T-helper 17 cell (primary cell): ENCODE measurements at places on chromosomes 7 and 10. TPM values are rescaled to one million over a fixed set of nuclear protein-coding genes. Genes with fewer than 3 reads are reported as not detected.

HACD1 gene
- total RNA-seq = 0.44 TPM

PNLIPRP2 gene
- total RNA-seq = not detected

EIF4H gene
- 255 TPM for total RNA-seq

HYAL4 gene
- total RNA-seq = not detected

GRIFIN gene
- total RNA-seq = not detected

SMIM30 gene
- 10.8 TPM for total RNA-seq

C10orf67 gene
- not detected for total RNA-seq

TAS2R4 gene
- 0.50 TPM for total RNA-seq

PYROXD2 gene
- 21.5 TPM for total RNA-seq

STEAP4 gene
- 0.10 TPM for total RNA-seq

AKR1C4 gene
- not detected for total RNA-seq

GNAI1 gene
- total RNA-seq = 1.1 TPM

DNA sequence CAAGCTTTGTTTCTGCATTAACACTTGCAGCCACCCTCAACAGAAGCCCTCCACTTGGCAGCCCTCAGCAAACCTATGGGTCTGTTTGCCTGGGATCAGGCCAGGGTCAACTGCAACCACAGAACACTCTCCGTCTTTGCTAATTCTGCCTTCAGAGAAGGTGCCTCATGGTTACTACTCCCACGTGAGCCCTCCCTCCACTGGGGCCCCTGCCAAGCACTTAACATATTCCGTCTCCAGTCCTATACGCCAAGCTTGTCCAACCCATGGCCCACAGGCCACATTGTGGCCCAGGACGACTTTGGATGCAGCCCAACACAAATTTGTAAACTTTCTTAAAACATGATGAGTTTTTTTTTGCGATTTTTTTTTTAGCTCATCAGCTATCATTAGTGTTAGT lies 54.7 kb downstream of the HSPA12A start:
- no peak for DNase-seq
- H3K36me3 ChIP-seq = no peaks in the 10 kb centered on the region
- no peak overlapping the region for H3K27ac ChIP-seq
- H3K4me1 ChIP-seq = peaks cover 6% of the 10 kb centered on the region

DNA sequence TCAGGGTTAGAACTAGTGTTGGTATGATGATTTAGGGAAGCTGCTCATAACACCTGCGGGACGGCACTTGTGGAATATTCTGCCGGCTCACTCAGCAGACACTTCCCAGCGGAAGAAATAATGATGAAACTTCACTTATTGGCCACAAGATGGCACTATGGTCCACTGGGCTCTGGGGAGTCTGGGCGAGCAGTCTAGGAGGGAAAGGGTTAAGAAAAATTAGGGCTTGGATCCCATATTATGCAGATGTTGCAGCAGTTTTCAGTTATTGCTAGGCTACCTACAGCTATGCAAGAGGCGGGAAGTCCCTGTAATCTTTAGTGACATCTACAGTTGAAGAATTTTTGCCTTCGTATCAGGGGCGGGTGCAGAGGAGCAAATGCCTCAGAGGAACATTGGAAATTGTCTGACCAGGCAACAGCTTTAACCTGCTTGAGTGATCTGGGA lies 238.7 kb upstream of the PRSS58 start:
- no peaks in the 10 kb centered on the region for H3K27me3 ChIP-seq
- peak overlapping the region; percentile 57 for H3K27ac ChIP-seq
- peaks cover 25% of the 10 kb centered on the region for H3K4me1 ChIP-seq
- no peaks in the 10 kb centered on the region for H3K36me3 ChIP-seq
- H3K4me3 ChIP-seq = peak overlapping the region; percentile 71

DNA sequence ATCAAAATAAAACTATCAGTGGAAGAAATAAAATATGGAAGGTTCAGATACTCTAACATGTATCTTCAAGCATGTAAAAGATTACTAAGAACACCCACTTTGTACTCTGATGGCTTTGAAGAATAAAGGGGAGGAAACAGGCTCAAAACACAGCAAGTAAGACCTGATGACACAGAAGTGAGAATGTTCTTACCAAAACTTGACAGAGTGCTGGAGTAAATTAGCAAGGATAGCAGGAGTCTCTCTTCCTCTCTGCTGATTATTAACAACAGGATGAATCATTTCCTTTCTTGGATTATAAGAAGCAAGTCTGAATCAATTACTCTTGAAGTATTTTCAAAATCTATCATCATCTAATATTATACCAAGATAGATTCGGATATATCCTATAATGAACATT lies 47.5 kb downstream of the GLI3 start:
- H3K27me3 ChIP-seq = no peaks in the 10 kb centered on the region
- no peak for DNase-seq
- H3K36me3 ChIP-seq = no peaks in the 10 kb centered on the region
- H3K27ac ChIP-seq = no peak overlapping the region

DNA sequence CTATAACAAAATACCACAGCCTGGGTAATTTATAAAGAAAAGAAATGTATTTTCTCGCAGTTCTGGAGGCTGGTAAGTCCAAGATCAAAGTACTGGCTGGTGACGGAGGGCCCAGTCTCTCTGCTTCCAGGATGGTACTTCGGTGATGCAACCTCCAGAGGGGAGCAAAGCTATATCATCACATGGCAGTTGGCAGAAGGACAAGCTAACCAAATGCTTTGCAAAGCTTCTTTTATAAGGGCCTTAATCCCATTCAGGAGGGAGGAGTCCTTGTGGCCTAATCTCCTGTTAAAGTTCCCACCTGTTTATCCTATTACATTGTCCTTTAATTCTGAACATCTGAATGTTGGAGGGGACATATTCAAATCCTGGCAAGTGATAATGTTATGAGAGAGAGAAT lies 134.1 kb upstream of the SP4 start:
- no peak for DNase-seq
- H3K36me3 ChIP-seq = peaks cover 2% of the 10 kb centered on the region
- H3K27ac ChIP-seq = no peak overlapping the region
- H3K4me3 ChIP-seq = no peak overlapping the region
- no peaks in the 10 kb centered on the region for H3K4me1 ChIP-seq

DNA sequence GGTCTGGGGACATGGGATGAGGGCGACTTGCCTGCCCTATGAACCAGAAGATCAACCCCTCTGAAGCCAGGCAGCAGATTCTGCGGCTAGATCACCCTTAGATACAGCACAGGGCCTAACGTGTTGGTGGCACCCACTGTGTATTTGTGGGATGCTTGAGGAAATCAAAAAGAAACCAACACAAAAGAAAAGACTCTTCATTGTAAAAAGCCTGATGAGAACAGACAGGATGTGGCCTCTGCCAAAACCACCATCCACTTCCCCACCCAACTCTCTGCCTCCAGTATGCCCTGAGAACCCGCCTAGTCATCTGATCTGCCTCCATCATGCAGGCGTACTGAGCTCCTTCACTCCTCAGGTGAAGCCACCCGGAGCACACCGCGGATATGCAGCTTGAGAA lies 97.2 kb upstream of the INSYN2A start:
- H3K4me3 ChIP-seq = peak overlapping the region; percentile 12
- H3K27ac ChIP-seq = peak overlapping the region; percentile 5

- H3K36me3 ChIP-seq = no peaks in the 10 kb centered on the region
- H3K27me3 ChIP-seq = no peaks in the 10 kb centered on the region
- no peak overlapping the region for H3K4me3 ChIP-seq
- no peak for DNase-seq
These were observed 28.4 kb downstream of the MPLKIP start for GRCh38 chr7:40105879-40106473.

DNA sequence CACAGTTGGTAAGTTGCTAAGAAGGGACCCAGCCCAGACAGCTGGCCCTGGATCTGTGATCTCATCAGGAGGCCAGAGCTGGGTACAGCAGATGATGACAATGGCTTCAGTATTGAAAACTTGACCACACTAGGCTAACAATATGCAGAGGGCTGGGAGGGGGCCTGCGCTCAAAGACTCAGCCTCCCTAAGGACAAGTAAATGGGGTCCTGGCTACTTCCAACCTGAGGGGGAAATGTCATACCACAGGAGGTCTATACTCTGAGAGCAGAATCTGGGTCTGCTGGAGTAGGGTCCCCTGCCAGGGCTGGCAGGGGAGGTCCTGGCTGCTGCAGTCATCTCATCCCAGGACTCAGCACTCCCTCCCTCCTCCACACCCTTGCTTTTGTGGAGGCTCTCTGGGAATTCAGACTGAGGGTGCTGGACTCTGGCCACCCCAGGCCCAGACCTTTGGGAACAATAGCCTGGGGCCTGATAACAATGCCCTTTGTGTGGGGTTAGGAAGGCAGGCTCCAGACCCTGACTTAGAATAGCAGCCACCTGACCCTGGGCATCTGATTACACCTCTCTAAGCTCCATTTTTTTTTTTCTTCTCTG lies 1.4 kb downstream of the FXYD4 start:
- H3K4me3 ChIP-seq = no peak overlapping the region
- H3K36me3 ChIP-seq = no peaks in the 10 kb centered on the region
- peak overlapping the region; percentile 9 for H3K27ac ChIP-seq
- DNase-seq = no peak
- peaks cover 12% of the 10 kb centered on the region for H3K4me1 ChIP-seq

GRCh38 chr7:12888717-12889116 lies 201.3 kb downstream of the ARL4A start:
- H3K36me3 ChIP-seq = no peaks in the 10 kb centered on the region
- no peak overlapping the region for H3K27ac ChIP-seq
- H3K27me3 ChIP-seq = peaks cover 15% of the 10 kb centered on the region
- H3K4me1 ChIP-seq = peaks cover 4% of the 10 kb centered on the region
- H3K4me3 ChIP-seq = no peak overlapping the region
- DNase-seq = no peak

DNA sequence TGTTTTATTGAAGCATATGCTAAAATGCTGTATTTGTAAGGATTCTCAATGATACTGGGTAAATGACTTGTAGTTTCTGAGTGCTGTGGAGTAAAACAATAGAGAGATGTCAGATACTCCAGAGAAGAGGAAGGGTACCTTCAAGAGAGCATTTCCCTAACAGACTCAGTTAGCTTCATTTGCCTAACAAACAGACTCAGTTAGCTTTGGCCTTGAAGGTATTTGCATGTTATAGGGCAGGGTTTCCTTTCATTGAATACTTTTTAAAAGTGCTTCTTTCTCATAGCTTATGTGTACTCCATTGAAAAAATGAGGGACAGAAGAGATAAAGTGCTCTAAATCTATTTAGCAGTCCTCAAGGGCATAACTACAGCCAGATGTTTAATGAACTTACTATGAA lies 101.8 kb downstream of the CHN2 start:
- H3K4me1 ChIP-seq = no peaks in the 10 kb centered on the region
- H3K4me3 ChIP-seq = no peak overlapping the region
- no peaks in the 10 kb centered on the region for H3K36me3 ChIP-seq

GRCh38 chr10:17265468-17265867 lies 37.4 kb downstream of the VIM start:
- H3K27me3 ChIP-seq = peaks cover 30% of the 10 kb centered on the region
- H3K4me1 ChIP-seq = no peaks in the 10 kb centered on the region
- no peak for DNase-seq

DNA sequence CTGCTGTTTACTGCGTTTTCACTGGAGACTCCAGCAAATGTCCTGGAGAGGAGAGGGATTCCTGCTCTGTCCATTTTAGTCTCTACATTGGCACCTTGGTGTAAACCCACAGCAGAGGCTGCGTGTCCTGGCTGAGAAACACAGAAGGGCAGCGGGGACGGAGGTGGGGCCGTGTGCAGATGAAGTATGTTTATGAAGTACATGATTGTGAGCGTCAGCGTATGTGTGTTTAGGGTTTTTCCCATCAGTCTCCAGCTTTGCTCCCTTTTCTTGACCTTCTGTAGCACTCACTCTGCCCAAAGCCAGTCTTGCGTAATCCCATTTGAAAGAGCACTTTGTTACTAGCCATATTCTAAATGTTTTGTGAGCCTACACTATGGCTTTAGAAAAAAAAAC lies 750.7 kb upstream of the SORCS1 start:
- no peaks in the 10 kb centered on the region for H3K27me3 ChIP-seq
- DNase-seq = no peak
- no peak overlapping the region for H3K4me3 ChIP-seq
- no peaks in the 10 kb centered on the region for H3K36me3 ChIP-seq
- no peaks in the 10 kb centered on the region for H3K4me1 ChIP-seq

- peaks cover 15% of the 10 kb centered on the region for H3K4me1 ChIP-seq
- no peak for DNase-seq
- H3K27me3 ChIP-seq = no peaks in the 10 kb centered on the region
- H3K4me3 ChIP-seq = peak overlapping the region; percentile 22
- no peak overlapping the region for H3K27ac ChIP-seq
These were observed 15.2 kb downstream of the ANLN start for GRCh38 chr7:36404639-36405408.

- H3K27me3 ChIP-seq = peaks cover 47% of the 10 kb centered on the region
- H3K36me3 ChIP-seq = no peaks in the 10 kb centered on the region
- H3K27ac ChIP-seq = no peak overlapping the region
- DNase-seq = no peak
- H3K4me3 ChIP-seq = no peak overlapping the region
These were observed 154.8 kb downstream of the CCDC3 start for GRCh38 chr10:12846718-12847117.

GRCh38 chr7:148865283-148865682 lies 18.8 kb downstream of the EZH2 start:
- no peak overlapping the region for H3K27ac ChIP-seq
- H3K36me3 ChIP-seq = no peaks in the 10 kb centered on the region
- H3K4me1 ChIP-seq = peaks cover 16% of the 10 kb centered on the region
- no peak for DNase-seq

GRCh38 chr10:80392250-80392649 lies 16.1 kb upstream of the PRXL2A start:
- H3K36me3 ChIP-seq = no peaks in the 10 kb centered on the region
- peaks cover 2% of the 10 kb centered on the region for H3K4me1 ChIP-seq
- DNase-seq = no peak
- no peak overlapping the region for H3K27ac ChIP-seq
- peaks cover 24% of the 10 kb centered on the region for H3K27me3 ChIP-seq

GRCh38 chr10:123530166-123530870 lies 135.8 kb upstream of the GPR26 start:
- no peak overlapping the region for H3K27ac ChIP-seq
- peaks cover 4% of the 10 kb centered on the region for H3K4me1 ChIP-seq
- no peak for DNase-seq
- H3K36me3 ChIP-seq = no peaks in the 10 kb centered on the region

DNA sequence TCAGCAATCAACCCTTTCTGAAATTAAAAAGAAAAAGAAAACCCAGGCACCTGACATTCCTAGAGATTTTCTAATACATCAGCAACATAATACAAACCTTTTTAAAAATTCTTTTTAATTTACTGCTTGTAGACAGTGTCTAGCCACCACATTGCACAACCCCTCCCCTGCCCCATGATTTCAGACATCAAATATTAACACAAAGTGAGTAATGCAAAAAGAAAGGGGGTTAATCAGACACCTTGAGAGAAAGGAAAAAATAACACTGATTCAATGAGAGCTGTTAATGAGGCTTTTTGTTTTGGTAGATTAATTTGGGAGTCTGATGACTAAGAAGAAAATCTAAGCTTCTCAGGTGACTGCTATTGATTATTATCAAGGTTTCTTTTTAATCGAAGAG lies 55.3 kb downstream of the SLC25A13 start:
- no peaks in the 10 kb centered on the region for H3K27me3 ChIP-seq
- no peak for DNase-seq
- H3K36me3 ChIP-seq = peaks cover 8% of the 10 kb centered on the region
- H3K4me3 ChIP-seq = no peak overlapping the region
